ENCODE measurements at places on chromosomes 5 and 9.

- DNase-seq = no peak
Observed at GRCh38 chr5:74304536-74304935, 336.0 kb downstream of the ENC1 start.

GRCh38 chr5:15499528-15500324 is at the start of gene FBXL7:
TSS of gene FBXL7 (plus strand) at chr5:15500180.
- DNase-seq = no peak

DNA sequence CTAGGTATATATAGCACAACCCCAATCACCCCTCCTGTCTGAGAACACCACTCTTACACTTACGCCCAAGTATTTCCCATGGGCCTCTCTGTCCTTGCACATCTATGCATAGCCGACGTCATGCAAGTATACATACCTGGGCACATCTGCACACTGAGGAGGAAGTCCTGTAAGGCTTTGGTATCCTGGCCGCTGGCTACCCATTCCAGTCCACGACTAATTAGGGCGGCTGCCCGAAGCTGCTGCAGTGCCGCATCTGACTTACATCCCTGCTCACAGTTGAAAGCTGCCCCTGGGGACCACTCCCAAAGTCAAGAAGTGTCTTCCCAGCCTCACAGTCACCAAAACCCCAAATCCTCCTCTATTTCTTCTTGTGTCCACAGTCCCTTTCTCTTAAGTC is 2.4 kb upstream of the VCP start:
- DNase-seq = no peak

DNA sequence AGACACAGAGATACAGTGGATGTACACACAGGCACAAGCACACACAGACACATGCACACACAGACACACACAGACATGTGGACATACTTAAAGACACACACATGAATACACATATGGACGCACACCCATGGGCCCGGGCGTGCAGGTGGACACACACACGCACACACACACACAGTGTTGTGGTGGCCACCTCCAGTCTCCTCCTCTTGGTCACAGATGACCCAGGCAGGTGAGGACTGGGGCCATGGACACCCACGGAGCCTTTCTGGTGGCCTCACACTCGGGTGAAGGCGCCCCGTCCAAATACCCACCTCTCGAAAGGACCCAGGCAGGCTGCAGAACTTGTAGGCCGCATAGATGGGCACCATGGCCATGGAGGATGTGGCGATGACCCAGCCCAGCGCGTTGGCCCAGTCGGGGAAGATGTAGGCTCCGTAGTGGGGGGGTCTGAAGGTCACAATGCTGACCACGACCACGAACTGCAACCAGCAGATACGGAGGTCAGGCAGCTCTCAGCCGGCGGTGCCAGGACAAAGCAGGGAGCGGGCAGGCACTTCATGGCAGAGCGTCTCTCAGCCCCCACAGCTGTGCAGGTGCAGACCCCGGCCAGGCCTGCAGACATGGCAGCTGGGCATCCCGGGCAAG is 42.5 kb downstream of the SLC6A3 start:
- DNase-seq = no peak

GRCh38 chr9:83188277-83188676 is 125.3 kb upstream of the RASEF start:
- no peak for DNase-seq

GRCh38 chr5:64292611-64293215 is 127.1 kb downstream of the RNF180 start:
- no peak for DNase-seq

DNA sequence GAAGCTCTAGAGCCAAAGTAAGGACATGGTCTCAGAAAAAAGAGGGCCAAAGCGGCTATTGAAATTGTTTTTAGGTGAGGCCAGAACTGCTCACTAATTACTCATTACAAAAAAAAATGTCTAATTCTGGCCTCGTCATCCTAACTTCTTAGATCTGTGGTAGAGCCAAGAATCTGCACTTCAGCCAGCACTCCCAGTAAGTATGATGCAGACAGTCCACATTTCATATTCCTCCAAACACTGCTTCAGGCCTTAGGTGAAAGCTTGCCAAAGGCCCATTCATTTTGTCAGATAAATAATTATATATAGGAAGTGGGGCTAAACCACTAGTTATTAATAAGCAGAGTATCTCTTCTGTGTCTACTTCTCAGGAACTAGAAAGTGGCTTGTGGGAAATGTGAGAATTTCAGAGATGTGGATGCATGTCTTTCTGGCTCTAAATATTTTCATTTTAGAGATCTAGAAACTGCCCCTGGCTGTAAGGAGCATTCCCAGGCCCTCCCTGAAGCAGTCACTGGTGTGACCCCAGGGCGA is 554.0 kb downstream of the TLE4 start:
- DNase-seq = no peak

DNA sequence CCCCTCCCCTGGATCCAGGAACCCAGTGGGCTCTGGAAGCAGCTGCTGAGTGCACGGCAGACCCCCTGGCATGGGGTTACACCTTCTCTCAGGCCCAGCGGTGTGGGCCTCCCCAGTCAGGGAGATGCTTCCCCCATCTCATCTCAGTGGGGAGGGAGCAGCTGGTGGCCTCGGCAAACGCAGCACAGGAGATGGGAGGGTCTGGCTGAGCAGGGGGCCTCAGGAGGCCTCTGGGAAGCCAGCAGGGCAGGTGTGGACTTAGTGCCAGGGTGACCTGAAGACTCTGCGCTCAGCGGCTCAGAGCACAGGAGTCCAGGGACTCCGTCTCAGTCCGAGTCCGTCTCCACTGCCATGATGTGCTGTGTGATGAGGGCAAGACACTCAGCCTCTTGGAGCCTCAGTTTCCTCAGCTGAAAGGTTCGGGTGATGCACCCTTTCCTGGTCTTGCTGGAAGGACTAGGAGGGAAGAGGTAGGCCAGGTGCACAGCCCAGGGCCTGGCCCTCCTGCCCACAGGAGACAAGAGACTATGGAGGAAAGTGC is 100.6 kb downstream of the GTF3C4 start:
- DNase-seq = no peak

DNA sequence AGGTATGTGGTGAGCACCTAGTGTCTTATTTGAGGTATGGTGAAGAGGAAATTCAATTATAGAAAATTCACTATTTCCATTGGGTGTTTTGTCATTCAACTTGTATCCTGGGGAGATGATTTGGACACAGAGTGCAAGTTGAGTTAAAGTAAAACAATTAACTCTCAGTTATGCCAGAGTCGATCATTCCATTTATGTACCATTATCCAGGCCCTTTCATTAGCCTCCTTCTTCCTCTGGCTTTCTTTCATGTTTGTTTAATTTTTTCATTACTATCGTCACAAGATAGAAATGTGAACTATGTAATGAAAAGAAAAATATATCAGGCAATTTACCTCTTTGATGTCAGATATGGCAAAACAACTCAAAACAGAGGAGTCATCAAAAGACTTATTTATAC is 1347.2 kb upstream of the NUDT12 start:
- no peak for DNase-seq

DNA sequence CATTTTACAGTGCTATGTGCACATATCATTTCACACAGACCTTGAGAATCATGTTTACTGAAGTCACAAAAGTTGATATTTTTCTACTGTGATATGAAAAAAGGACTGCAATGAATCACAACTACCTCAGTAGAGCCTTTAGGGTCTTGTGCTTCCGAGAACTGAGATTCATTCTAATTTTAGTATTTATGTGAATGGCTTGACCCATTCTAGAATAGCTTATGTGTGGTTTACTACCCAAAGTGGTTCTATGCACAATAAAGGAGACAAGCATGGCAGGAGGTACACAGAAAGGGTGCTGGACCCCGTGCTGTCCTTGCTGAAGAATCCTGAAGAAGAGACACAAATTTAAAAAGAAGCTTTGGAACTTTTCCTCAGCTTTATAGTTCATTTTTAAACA is 28.2 kb downstream of the MEF2C start:
- no peak for DNase-seq

DNA sequence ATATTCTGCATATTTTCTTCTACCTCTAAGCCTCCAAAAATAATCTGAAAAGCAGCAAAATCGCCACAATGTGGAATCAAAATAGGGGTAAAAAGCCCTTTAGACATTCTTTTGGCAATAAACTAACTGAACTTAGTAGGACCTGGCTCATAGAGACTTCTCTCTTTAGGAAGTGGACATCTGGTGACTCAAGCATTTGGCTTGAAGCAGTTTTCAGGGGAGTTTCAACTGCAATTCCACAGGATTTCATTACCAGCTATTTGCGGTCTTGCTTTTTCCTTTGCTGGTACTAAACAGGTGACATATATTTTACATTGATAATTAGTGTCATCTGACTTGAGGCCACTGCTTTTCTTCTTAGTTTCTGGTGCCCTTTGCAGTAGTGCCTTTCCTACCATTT is 173.2 kb upstream of the FBN2 start:
- DNase-seq = no peak

- no peak for DNase-seq
Observed at GRCh38 chr5:90854169-90854568, 295.6 kb downstream of the ADGRV1 start.

DNA sequence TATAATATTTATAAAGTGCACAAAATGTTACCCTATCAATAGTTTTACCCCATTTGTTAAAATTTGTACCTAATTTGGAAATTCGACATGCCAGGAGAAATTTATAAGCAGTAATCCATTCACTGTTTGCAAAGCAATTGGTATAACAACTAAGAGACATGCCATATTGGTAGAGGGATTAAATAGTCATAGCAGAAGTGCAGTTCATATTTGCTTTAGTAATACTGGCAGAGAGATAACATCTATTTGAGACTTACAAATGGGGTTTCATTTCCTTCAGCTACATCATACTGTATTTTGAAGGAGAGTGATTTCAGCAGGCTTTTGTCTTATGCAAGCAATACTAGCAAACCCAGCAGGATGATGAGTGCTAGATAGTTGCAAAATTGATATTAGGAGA is 610.4 kb upstream of the CDH10 start:
- DNase-seq = no peak

DNA sequence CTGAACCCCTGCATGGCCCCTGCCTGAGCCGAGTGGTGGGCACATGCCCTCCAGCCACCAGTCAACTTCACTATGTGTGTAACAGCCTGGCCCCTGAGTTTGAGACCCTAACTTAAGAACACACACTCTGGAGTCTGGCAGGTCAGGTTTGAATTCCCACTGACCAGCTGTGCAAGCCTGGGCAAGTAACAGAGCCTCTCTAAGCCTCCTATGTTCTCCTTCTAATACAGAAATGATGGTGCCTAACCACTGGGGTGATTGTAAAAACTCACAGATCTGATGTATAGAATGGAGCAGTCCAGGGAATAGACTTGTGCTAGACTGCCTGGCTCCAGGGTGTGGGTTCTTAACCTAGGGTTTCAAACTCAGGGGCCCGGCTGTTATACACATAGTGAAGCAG is 16.7 kb upstream of the AKNA start:
- DNase-seq = no peak

DNA sequence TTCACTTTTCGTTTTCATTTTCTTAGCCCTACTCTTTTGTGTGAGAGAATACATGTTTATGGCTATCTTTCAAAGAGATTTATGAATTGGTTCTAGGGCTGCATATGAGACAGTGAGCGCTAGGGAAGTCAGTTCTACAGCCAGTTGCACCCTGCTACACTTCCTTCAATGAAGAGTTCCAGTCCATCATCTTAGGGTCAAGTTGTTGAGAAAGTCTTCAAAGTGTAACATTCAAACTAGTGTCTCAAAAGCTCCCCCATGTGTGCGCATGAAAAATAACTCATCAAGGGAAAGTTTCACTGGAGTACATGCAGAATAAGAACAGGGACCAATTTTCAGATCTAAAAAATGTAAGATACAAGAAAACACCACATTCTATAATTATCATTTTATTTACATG is 317.2 kb downstream of the DEPDC1B start:
- no peak for DNase-seq

GRCh38 chr5:88888848-88889188 is 5.8 kb upstream of the MEF2C start:
- DNase-seq = no peak

Data from activated CD8-positive, alpha-beta memory T cell treated with anti-CD3 and anti-CD28 coated beads for 1 hour (primary cell).